ENCODE measurements at places on chromosomes 5 and 9. TPM values are rescaled to one million over a fixed set of nuclear protein-coding genes. Genes with fewer than 3 reads are reported as not detected.

Gene ZFR
- 67.7 TPM for total RNA-seq

DNA sequence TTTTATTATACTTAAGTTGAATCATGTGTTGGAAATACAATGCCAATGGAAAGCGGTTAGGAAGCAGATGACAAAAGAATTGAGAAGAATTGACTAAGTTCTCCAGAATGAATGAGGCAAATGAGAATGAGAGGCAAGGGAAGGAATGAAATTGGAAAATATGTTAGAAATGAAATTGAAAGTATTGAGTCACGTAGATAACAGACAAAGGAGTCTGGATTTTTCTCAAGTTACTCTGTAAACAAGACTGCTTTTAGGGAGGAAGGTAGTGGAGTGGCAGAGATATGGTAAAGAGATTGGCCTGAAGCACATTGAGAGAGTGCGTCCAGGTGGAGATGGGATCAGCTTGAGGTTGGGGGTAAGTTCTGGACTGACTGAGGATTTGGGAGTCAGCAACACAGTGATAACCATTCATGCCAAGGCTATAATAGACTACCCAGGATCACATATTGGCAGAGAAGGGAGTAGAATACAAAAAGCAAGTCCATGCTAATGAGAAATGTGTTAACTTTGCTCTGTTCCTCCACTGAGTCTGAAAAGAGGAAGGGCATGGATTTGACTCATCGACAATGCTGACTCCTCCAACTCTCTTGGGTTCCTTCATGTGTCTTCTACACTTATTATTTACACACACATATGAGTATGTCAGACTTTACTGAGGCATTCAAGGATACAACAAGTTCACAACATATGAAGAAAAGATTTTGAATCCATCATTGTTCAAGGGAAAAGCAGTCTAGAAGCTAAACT, 814.2 kb upstream of the ZNF608 start:
- H3K27ac ChIP-seq, result no peak overlapping the region
- H3K36me3 ChIP-seq, result no peaks in the 10 kb centered on the region
- no peaks in the 10 kb centered on the region for H3K27me3 ChIP-seq
- peaks cover 2% of the 10 kb centered on the region for H3K4me1 ChIP-seq
- DNase-seq, result no peak
- no peak overlapping the region for H3K4me3 ChIP-seq

- no peaks in the 10 kb centered on the region for H3K27me3 ChIP-seq
- H3K4me1 ChIP-seq, result no peaks in the 10 kb centered on the region
- H3K36me3 ChIP-seq, result no peaks in the 10 kb centered on the region
- H3K27ac ChIP-seq, result no peak overlapping the region
- H3K4me3 ChIP-seq, result no peak overlapping the region
These were observed 503.8 kb downstream of the IRX1 start for GRCh38 chr5:4099386-4099785.

DNA sequence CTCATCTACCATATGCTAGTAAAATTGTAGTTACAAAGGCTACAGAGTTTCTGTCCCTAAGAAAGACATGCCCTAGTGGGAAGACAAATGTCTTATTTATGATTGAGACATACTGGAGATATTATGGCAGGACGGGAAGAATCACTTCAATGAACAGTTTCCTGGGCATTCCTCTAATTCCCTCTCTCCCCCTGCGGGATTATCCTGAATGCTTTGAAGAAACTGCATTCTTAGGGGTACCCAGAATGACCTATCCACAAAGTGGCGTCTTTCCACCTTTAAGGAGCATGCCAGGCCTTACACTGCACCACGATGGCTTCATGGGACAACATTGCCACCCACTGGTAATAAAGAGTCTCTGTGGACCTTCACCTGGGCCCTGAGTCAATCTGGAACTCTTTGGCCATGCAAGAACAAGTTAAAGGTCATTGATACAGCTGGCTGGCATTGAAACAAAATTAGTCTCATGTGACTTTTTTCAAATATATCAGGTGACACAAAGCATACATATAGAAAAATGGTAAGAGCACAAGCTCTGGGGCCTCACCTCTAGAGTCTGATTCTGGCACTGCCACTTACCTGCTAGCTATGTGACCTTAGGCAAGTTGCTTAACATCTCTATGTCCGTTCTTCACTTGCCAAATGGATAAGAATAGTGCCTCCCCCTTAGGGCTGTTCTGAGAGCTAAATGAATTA, 32.0 kb downstream of the ANKRD55 start:
- H3K27ac ChIP-seq, result no peak overlapping the region
- H3K36me3 ChIP-seq, result no peaks in the 10 kb centered on the region
- no peak overlapping the region for H3K4me3 ChIP-seq
- peak; percentile 84 for DNase-seq

Gene UAP1L1
- total RNA-seq, result 5.5 TPM

DNA sequence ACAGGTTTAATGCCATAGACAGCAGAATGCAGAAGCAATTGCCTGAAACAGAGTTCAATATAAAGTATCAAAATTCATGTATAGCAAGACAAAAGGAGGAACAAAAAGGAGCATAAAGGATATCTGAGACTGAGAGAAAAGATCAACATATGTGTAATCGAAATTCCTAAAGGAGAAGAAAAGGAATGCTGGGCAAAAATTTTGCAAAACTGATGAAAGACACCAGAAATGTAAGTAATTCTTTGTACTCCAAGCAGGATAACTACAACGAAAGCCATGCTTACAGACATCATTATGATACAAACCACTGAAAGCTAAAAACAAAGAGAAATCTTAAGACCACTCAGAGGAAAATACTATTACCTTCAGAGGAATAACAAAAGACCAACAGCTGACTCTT, 72.8 kb upstream of the MTAP start:
- H3K27me3 ChIP-seq, result peaks cover 21% of the 10 kb centered on the region
- no peak overlapping the region for H3K27ac ChIP-seq
- H3K4me1 ChIP-seq, result no peaks in the 10 kb centered on the region
- H3K36me3 ChIP-seq, result no peaks in the 10 kb centered on the region
- H3K4me3 ChIP-seq, result no peak overlapping the region

Gene CARTPT
- total RNA-seq, result not detected

- H3K36me3 ChIP-seq, result no peaks in the 10 kb centered on the region
- no peak for DNase-seq
- no peak overlapping the region for H3K4me3 ChIP-seq
- H3K4me1 ChIP-seq, result no peaks in the 10 kb centered on the region
- no peak overlapping the region for H3K27ac ChIP-seq
These were observed 74.3 kb downstream of the SEC61B start for GRCh38 chr9:99296291-99296951.

Gene RNF130
- 74.4 TPM for total RNA-seq

Gene GABRA6
- total RNA-seq, result not detected

- H3K36me3 ChIP-seq, result no peaks in the 10 kb centered on the region
- H3K27ac ChIP-seq, result no peak overlapping the region
- H3K27me3 ChIP-seq, result no peaks in the 10 kb centered on the region
- DNase-seq, result no peak
These were observed 71.6 kb upstream of the XPA start for GRCh38 chr9:97768746-97769145.

Gene GABRB2
- total RNA-seq, result 0.77 TPM

- H3K36me3 ChIP-seq, result no peaks in the 10 kb centered on the region
- no peaks in the 10 kb centered on the region for H3K4me1 ChIP-seq
- no peaks in the 10 kb centered on the region for H3K27me3 ChIP-seq
- no peak overlapping the region for H3K4me3 ChIP-seq
- DNase-seq, result no peak
These were observed 512.2 kb upstream of the ZNF462 start for GRCh38 chr9:106350777-106351176.

All from endodermal cell (in vitro differentiated cells).